Right lung (tissue), 10 donors: ENCODE measurements at places on chromosomes 3 and 15. TPM values are rescaled to one million over a fixed set of nuclear protein-coding genes. Genes with fewer than 3 reads are reported as not detected.

DNA sequence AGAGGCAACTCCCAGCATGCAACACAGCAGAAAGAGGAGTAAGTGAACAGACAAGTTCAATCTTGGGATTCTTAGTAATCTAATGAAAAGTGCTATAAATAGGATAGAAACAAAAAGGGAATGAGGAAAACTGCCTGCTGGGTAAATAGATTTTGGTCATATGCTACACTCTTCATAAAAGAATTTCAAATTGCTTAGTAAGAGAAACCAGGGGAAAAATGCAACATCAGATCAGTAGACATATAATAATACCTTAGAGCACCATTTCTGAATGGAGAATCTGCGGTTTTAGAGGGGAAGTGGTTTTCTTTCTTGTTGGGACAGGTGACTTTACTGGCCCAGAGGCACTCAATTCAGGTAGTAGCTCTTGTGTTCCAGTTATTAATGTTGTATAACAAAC, 13.4 kb upstream of the TBC1D5 start:
- no peak for DNase-seq

DNA sequence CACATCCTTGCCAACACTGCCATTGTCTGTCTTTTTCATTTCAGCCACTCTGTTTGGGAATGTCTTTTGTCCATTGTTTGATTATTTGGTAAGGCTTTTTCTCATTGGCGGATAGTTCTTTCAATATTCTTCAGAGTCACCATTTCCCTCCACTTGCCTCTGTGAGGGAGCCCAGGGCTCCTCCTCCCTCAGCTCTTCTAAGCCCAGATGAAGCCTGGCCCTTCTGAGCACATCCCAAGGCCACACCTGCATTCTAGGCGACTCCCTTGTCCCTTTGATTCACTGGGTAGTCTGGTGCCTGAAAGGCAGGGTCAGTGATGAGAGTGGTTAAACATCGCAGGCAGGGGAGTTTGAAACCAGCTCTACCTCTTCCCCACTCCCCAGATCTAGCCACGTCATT, 12.4 kb upstream of the LTF start:
- no peak for DNase-seq

- no peak for DNase-seq
These were observed 34.3 kb downstream of the ZMAT3 start for GRCh38 chr3:179037351-179037750.

GRCh38 chr3:160040181-160040580, 51.5 kb downstream of the IL12A start:
- no peak for DNase-seq

- no peak for DNase-seq
These were observed 195.0 kb downstream of the RBMS3 start for GRCh38 chr3:29475854-29476253.

DNA sequence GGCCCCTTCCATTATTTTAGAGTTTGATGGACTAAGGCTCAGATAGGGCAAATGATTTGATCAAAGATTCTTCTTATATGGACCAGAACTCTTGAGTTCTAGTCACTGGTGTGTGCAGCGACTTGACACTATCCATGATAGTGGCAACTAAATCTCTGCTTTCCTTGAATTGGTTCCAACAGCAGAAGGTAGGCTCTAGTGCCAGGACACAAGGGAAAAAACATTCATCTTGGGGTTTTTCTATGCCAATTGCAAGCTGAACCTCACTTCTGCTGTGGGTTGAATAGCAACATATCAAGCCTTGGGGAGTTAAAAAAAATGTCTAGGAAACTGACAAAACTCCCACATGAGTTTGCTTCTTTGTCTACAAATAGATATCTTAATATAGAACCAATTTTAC, 35.1 kb downstream of the CTXND1 start:
- DNase-seq, result no peak

- DNase-seq, result no peak
These were observed 740.5 kb downstream of the EPHA3 start for GRCh38 chr3:89847955-89848354.

- no peak for DNase-seq
These were observed 167.1 kb downstream of the NEK11 start for GRCh38 chr3:131193641-131194238.

DNA sequence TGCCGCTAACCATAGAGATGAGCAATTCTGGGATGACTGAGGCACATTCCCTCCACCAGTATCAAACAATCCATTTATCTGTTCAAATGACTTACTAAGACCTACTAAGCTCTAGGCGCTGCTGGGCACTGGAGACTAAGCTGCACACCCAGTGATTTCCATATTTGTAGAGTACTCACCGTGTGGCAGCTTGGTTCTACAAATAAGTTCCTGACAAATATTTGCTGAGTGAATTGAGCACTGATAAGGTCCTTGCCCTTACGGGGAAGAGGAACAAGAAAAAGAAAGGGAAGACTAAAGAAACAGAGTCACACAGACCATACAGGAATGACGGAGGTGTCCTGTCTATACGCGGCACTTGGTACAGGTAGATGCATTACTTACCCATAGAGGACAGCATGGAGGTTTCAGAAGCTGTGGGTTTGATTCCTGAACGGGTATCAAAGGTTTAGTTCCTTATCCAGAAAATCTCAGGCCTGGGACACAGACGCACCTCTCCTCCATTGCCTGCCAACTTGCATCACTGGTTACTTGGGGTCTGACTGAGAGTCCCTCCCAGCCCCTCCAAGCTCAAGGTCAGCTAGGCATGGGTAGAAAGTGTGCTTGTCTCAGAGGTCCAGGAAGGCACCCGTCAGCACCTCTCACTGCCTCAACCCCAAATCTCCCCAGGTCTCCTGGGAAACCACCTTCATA, 298.6 kb upstream of the LYSMD4 start:
- no peak for DNase-seq

Gene SRGAP3
- 20.3 TPM for polyA plus RNA-seq

Gene GPR62
- 0.18 TPM for polyA plus RNA-seq

Gene GPR27
- 2.8 TPM for polyA plus RNA-seq

Gene TRPM1
- polyA plus RNA-seq, result not detected

Gene CD200
- polyA plus RNA-seq, result 56.7 TPM
